Liver (tissue), 10 donors: ENCODE measurements at places on chromosomes 6 and 20.

- H3K4me3 ChIP-seq: peak within 1 kb of the TSS; percentile 76
- peaks cover 7% of the 10 kb centered on the region for H3K4me1 ChIP-seq
- H3K36me3 ChIP-seq: no peaks in the 10 kb centered on the region
- H3K27me3 ChIP-seq: no peaks in the 10 kb centered on the region
- H3K27ac ChIP-seq: peak within 1 kb of the TSS; percentile 75
Measured at GRCh38 chr6:43477235-43478007, at the start of gene TJAP1. TSS of gene TJAP1 (plus strand) at chr6:43477570. CDS start at chr6:43499002, 21,432 bp downstream.

- no peaks in the 10 kb centered on the region for H3K36me3 ChIP-seq
- no peak overlapping the region for H3K27ac ChIP-seq
- no peaks in the 10 kb centered on the region for H3K4me1 ChIP-seq
- no peak overlapping the region for H3K4me3 ChIP-seq
- no peaks in the 10 kb centered on the region for H3K27me3 ChIP-seq
Measured at GRCh38 chr6:106000935-106001334, 85.2 kb upstream of the PRDM1 start.

DNA sequence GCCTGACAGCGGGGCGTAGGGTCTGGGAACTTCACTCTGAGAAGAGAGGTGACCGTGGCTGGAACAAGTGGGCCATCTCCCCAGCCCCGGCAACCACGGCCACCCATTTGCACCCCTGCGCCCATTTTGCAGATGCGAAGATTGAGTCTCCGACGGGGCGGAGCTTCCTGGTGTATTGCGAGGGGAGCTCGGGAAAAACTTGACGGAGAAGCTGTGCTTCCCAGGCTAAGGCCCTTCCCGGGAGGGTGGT lies 653 bp downstream of the ZNF335 start:
- H3K4me3 ChIP-seq: peak overlapping the region; percentile 80
- H3K27me3 ChIP-seq: no peaks in the 10 kb centered on the region

- H3K27ac ChIP-seq: no peak overlapping the region
- no peaks in the 10 kb centered on the region for H3K4me1 ChIP-seq
- DNase-seq: no peak
- no peak overlapping the region for H3K4me3 ChIP-seq
Measured at GRCh38 chr20:11936157-11936556, 18.5 kb downstream of the BTBD3 start.

DNA sequence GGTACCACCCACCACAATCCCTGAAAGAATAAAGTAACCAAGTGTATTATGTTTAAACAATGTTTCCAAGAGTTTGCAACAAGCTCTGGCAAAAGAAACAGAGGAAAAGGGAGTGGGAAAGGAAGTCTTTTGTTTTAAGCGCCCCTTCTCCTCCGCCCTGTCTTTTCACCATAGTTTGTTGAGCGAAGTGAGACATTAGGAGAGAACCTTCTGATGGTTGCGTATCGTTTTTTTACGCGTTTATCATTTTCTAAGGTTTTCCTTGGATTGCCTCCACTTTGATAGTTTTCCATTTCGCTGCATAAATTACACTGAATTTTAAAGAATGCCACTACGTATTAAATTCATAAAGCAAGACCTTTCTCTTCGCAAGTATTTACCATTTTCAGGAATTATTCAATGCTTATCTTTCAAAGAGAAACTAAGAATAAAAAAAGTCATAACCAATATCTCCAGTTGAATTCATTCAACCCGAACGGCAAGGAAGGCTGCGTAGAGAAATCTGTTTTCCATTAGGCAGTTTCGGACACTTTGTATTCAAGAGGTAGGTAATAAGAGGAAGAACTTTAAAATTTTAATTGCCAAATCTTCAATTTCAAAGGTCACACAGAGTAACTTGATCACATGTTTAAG lies 920 bp upstream of the EPHA7 start:
- H3K27me3 ChIP-seq: peaks cover 19% of the 10 kb centered on the region
- H3K36me3 ChIP-seq: no peaks in the 10 kb centered on the region
- no peak overlapping the region for H3K27ac ChIP-seq
- no peak for DNase-seq

DNA sequence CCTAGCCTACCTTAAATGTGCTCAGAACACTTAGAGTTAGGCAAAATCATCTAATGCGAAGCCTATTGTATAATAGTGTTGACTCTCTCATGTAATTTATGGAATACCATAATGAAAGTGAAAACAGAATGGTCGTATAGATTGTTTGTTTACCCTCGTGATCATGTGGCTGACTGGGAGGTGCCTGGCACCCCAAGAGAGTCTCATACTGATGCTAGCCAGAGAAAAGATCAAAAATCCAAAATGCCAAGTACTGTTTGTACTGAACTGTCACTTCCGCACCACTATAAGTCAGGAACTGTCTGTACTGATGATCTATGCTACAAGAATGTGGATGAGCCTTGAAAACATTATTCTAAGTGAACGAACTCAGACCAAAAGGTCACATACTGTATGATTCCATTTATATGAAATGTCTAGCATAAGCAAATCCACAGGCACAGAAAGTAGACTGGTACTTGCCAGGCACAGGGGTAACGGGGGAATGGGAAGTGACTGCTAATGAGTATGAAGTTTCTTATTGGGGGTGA lies 22.4 kb downstream of the ZMYND8 start:
- H3K36me3 ChIP-seq: no peaks in the 10 kb centered on the region
- no peak for DNase-seq
- H3K27me3 ChIP-seq: no peaks in the 10 kb centered on the region
- H3K4me1 ChIP-seq: peaks cover 35% of the 10 kb centered on the region
- peak overlapping the region; percentile 72 for H3K27ac ChIP-seq

GRCh38 chr20:63402181-63402859 lies 41.2 kb upstream of the CHRNA4 start:
- no peaks in the 10 kb centered on the region for H3K4me1 ChIP-seq
- no peak overlapping the region for H3K4me3 ChIP-seq
- no peaks in the 10 kb centered on the region for H3K36me3 ChIP-seq
- DNase-seq: no peak
- H3K27ac ChIP-seq: no peak overlapping the region
- peaks cover 3% of the 10 kb centered on the region for H3K27me3 ChIP-seq

DNA sequence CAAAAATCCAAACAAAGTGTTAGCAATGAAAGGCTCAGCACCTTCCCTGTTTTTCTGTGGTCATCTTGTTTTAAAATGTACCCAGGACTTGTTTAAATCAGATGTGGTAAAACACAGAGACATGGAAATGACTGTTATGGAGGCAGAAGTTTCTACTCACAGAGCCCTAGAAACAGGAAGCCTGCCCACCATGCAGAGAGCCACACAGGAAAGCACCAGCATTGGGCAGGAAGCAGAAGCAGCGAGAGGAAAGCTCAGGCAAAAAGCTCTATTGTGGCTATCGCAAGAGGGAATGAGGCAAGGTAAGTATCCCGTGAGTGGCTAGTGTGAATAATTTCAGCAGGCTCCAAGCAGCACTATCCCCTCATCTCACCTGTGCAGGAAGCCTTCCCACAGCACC lies 42.8 kb downstream of the GPR6 start:
- no peaks in the 10 kb centered on the region for H3K27me3 ChIP-seq
- no peak overlapping the region for H3K27ac ChIP-seq
- no peak overlapping the region for H3K4me3 ChIP-seq
- H3K36me3 ChIP-seq: no peaks in the 10 kb centered on the region
- H3K4me1 ChIP-seq: no peaks in the 10 kb centered on the region

- no peaks in the 10 kb centered on the region for H3K4me1 ChIP-seq
- H3K27ac ChIP-seq: no peak overlapping the region
- DNase-seq: no peak
- no peaks in the 10 kb centered on the region for H3K27me3 ChIP-seq
Measured at GRCh38 chr6:148565930-148566663, 180.7 kb upstream of the UST start.

DNA sequence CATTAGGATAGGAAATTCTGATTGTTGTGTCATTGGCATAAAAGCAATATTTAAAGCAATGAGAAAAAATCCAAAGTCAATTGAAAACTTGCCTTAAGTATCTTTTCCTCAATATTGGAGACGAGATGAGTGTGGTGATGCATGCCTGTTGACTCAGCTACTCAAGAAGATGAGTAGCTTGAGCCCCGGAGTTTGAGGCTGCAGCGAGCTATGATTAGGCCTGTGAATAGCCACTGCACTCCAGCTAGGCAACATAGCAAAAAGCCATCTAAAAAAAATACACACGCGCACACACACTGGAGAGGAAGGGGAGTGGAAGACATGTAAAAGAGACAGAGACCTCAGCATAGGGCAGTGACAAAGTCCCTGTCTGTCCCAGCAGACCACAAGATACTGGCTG lies 9.7 kb upstream of the MARCKS start:
- H3K36me3 ChIP-seq: no peaks in the 10 kb centered on the region
- no peaks in the 10 kb centered on the region for H3K4me1 ChIP-seq
- no peak for DNase-seq
- no peaks in the 10 kb centered on the region for H3K27me3 ChIP-seq

GRCh38 chr20:34040300-34040995 lies 46.7 kb downstream of the RALY start:
- H3K36me3 ChIP-seq: no peaks in the 10 kb centered on the region
- no peaks in the 10 kb centered on the region for H3K27me3 ChIP-seq
- no peak overlapping the region for H3K27ac ChIP-seq
